ENCODE measurements at places on chromosomes 11 and 22. TPM values are rescaled to one million over a fixed set of nuclear protein-coding genes. Genes with fewer than 3 reads are reported as not detected.

The EMID1 gene
- 1.8 TPM for total RNA-seq

The DAGLA gene
- 3.3 TPM for total RNA-seq

The SLC37A4 gene
- total RNA-seq: 64.8 TPM

DNA sequence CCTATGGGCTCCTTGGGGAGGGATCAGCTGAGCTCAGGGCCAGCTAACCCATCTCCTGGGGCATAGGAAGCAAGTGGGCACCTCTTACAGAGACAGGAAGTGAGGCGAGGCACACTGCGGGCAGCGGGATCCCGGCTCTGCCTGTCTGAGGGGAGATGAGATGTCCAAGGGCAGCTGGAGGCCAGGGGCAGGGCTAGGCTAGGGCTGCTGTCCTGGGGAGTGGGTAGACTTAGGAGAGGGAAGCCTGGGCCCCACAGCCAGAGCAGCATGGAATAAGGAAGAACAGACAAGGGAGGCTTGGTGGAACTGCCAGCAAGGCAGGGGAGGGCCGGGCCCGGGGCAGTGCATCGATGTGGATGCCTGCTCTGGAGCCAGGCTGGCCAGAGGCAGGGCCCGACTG, 76.3 kb downstream of the MORC2 start:
- H3K4me3 ChIP-seq: no peak overlapping the region
- no peaks in the 10 kb centered on the region for H3K4me1 ChIP-seq
- no peaks in the 10 kb centered on the region for H3K36me3 ChIP-seq
- no peak for DNase-seq
- no peaks in the 10 kb centered on the region for H3K27me3 ChIP-seq

- no peak overlapping the region for H3K4me3 ChIP-seq
- no peaks in the 10 kb centered on the region for H3K27me3 ChIP-seq
- H3K27ac ChIP-seq: no peak overlapping the region
- H3K4me1 ChIP-seq: peaks cover 3% of the 10 kb centered on the region
- no peaks in the 10 kb centered on the region for H3K36me3 ChIP-seq
Measured at GRCh38 chr11:96075532-96075959, 151.6 kb upstream of the MTMR2 start.

All from gastrocnemius medialis (tissue), 4 donors.